Bone marrow (tissue), 2 donors: ENCODE measurements at places on chromosomes 13 and 19.

GRCh38 chr19:36140304-36141038 lies 605 bp downstream of the CAPNS1 start:
- DNase-seq = no peak

- no peak for DNase-seq
Measured at GRCh38 chr19:8475005-8475404, 27.4 kb downstream of the PRAM1 start.

DNA sequence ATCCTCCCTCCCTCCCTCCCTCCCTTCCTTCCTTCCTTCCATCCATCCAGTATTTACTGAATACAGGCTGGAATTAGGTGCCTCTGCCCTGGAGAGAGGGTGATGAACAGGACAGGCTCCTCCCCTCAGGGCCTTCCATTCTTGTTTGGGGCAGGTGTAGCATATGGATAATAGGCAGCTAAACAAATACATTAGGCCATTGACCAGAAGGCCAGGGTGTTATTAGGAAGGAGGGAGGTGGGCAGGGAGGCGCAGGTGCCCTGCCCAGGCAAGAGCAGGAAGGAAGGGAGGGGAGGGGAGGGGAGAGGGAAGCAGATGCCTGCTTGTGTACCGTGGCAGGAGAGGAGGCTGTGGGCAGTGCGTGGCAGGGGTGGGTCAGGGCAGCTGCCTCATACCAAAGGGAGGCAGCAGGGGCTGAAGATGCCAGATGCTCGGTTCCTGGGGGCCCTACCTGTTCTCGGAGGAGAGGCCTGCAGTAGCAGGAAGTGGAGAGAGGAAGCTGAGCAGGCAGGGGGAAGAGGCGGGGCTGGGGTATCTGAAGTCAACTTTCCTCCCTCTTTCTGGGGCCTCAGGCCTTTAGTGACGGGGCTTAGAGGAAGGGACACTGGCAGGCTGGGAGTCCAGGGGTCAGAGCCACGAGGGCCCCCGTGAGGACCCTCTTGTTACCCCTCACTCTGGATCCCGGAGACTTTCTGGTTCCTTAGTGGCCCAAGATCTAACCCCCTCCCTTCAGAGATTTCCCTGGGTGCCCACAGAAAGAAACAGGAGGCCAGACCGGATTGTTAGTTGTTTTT lies at the start of gene RINL:
RINL (minus strand) TSS at position 495 of the 794 bp plus-strand sequence. CDS start 1,533 bp downstream, outside the sequence.
- DNase-seq = peak; percentile 13

GRCh38 chr19:45691516-45692186 lies at the start of gene SNRPD2:
Gene SNRPD2 (minus strand): TSS chr19:45691953. CDS start chr19:45691888, 65 bp downstream.
- no peak for DNase-seq

GRCh38 chr19:49890349-49891311 lies 6.1 kb downstream of the IL4I1 start:
- no peak for DNase-seq

- DNase-seq = no peak
Measured at GRCh38 chr13:88919970-88920628, 1248.9 kb downstream of the SLITRK5 start.

DNA sequence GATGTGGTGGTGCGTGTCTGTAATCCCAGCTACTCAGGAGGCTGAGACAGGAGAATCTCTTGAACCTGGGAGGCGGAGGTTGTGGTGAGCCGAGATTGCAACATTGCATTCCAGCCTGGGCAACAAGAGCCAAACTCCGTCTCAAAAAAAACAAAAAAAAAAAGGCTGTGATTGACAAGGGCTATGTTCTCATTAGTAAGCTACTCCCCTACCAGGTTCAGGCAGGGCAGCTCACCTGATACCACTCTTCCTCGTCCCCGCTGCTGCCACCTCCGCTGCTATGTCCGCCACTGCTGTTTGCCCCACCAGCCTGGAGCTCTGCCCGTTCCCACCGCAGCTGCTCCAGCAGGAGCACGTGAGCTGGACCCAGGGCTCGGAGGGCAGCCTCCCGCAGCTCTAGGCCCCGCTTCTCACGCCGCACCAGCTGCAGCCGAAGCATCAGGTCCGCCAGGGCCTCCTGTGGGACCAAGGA lies 9.4 kb downstream of the USHBP1 start:
- no peak for DNase-seq

DNA sequence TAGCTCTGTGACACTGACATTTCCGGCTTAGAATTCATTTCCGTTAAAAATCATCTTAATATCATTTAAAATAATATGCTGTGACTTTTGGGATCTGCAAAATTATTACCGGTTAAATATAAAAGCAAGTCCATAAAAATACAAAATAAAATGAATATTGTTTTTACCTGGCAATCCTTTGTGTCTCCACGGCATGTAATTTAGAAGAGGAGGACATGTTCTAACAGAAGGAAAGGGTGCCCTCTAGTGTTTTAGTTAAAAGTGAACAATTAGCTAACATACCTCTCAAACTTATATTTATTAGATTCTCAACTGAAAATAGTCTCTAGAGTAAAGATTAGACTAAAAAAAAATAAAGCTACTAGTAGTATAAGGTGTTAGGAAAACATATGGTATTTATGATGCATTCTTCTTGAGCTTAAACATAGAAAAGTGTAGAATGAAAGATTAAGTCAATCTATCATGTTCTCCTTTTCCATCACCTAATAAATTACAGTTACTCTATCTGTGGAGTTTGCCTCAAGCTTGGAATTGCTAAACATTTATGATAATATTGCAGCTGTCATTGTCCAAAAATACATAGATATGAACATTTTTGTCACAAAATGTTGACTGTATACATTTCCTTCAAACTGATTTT lies 676.7 kb upstream of the SPRY2 start:
- peak; percentile 1 for DNase-seq

DNA sequence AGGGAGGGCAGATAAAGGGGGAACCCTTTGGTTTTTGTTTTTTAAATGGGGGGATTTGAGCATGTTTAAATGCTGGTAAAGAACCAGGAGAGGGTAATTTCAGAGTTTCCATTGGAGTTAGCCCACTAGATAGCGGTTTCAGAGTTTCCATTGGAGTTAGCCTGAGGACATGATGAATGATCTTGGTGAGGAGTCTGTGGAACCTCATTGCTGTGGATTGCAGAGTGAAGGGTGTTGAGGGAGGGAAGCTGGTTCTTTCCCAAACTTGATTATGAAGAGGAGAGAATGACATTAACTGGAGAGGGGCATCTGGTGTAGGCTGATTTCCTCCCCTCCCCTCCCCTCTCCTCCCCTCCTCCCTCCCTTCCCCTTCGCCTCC lies 5.0 kb downstream of the WASF3 start:
- DNase-seq = no peak

- peak; percentile 59 for DNase-seq
Measured at GRCh38 chr19:35269438-35270117, 816 bp downstream of the USF2 start.

DNA sequence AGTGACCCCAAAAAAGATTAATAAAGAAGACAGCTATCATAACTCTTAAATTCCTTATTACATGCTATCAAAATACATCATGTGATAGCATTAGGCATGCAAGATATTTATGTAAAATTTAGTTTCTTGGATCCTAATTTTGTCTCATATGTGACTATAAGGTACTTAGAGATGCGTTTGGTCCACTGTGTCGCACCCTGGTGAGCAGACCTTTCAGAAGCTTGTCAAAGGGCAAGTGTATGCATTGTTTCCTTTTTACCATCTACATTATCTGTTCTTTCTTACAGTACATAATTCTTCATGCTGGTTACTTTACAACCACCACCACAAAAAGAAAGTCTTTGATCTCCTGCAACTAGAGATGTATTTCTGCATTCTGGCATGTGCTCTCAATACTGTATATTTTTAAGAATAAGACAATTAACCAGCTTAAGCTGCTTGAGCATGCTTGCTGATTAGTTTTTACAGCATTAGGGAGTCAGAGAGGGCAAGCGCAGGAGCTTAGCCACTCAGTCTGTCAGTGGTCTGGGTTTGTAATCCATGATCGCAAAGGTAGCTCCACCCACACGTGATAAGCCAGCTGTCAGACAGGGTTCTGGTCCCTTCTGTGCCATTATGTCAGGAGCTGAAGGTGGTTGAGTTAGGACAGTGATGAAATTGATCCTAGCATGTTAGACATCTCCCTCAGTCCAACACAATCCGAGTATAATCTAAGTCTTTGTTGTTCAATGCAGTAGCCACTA lies 500.9 kb downstream of the MYO16 start:
- DNase-seq = no peak

GRCh38 chr13:110027470-110028240 lies 241.3 kb upstream of the IRS2 start:
- no peak for DNase-seq

DNA sequence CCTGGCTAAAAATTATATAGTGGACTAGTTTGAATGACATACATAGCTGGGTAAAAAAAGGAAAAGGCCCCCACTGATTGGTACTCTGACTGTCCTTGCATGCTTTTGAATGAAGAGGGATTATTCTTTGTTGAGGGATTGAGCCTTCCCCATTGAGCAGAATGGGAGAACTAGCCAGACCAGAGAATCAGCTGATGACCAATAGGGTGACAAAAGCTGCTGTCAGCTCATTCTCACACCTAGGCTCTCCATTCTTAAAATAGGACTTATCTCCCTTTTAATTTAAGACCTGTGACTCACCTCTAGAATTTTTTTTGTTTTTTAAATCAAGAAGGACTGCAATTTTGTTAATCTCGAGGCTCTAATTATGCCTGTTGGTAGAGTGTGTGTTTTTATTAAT lies 79.3 kb downstream of the CRYL1 start:
- DNase-seq = no peak

- no peak for DNase-seq
Measured at GRCh38 chr19:54287456-54287855, 6.5 kb upstream of the LILRB2 start.
